Stomach (tissue), 19 donors: ENCODE measurements at places on chromosomes 1 and 21. TPM values are rescaled to one million over a fixed set of nuclear protein-coding genes. Genes with fewer than 3 reads are reported as not detected.

Gene SLAMF7
- 2.0 TPM for total RNA-seq

Gene NIBAN1
- total RNA-seq: 208 TPM

Gene THEM4
- 9.0 TPM for total RNA-seq

Gene CA6
- total RNA-seq: not detected

Gene TMEM82
- not detected for total RNA-seq

Gene CCDC185
- total RNA-seq: not detected

Gene LRRC71
- 2.2 TPM for total RNA-seq

Gene CA14
- total RNA-seq: 1.1 TPM

Gene SMIM11
- total RNA-seq: 18.9 TPM

Gene WASF2
- total RNA-seq: 82.1 TPM

Gene ELF3
- total RNA-seq: 174 TPM

Gene KCNJ9
- total RNA-seq: not detected

Gene MATN1
- not detected for total RNA-seq

Gene ZNF687
- total RNA-seq: 56.7 TPM

Gene TMCO4
- total RNA-seq: 35.2 TPM

Gene TRABD2B
- 1.2 TPM for total RNA-seq

Gene NBPF11
- total RNA-seq: 16.0 TPM

Gene NBPF20
- 2.0 TPM for total RNA-seq

Gene MINDY1
- total RNA-seq: 37.9 TPM

Gene SPRR2B
- not detected for total RNA-seq

Gene SYCP1
- not detected for total RNA-seq

Gene PAQR6
- total RNA-seq: 2.9 TPM

Gene OR6N1
- not detected for total RNA-seq

Gene TNNI3K
- not detected for total RNA-seq

Gene CD5L
- 1.8 TPM for total RNA-seq

Gene UCHL5
- 69.8 TPM for total RNA-seq

Gene WDTC1
- total RNA-seq: 50.1 TPM

Gene KANK4
- total RNA-seq: not detected

Gene KPRP
- total RNA-seq: not detected

Gene MSH4
- total RNA-seq: 0.18 TPM

Gene GJB4
- total RNA-seq: not detected

Gene KCNT2
- total RNA-seq: 0.29 TPM

Gene NHLH2
- total RNA-seq: not detected

Gene SPRR2G
- not detected for total RNA-seq

Gene BARHL2
- total RNA-seq: not detected

Gene CD34
- 16.5 TPM for total RNA-seq

Gene LCE1D
- total RNA-seq: not detected

Gene FMOD
- 54.9 TPM for total RNA-seq

Gene TMEM201
- total RNA-seq: 7.6 TPM

Gene ALX3
- not detected for total RNA-seq

Gene CFHR3
- total RNA-seq: not detected

Gene ZBTB48
- 23.0 TPM for total RNA-seq

Gene MYBPH
- total RNA-seq: not detected

Gene AVPR1B
- not detected for total RNA-seq

Gene PTGER3
- total RNA-seq: 22.7 TPM

Gene CFHR1
- total RNA-seq: not detected

Gene TAS1R3
- not detected for total RNA-seq

Gene ENTREP3
- total RNA-seq: 11.7 TPM

Gene SPAG17
- total RNA-seq: 5.0 TPM
